Fibroblast of lung (primary cell): ENCODE measurements at places on chromosomes 7 and 10. TPM values are rescaled to one million over a fixed set of nuclear protein-coding genes. Genes with fewer than 3 reads are reported as not detected.

Gene MRC1
- under 0.01 TPM in 1 of 2 replicates, not detected in the other for total RNA-seq

Gene C10orf95
- total RNA-seq = under 0.01 and 0.17 TPM in 2 replicates

Gene OR2A42
- total RNA-seq = under 0.01 TPM in 1 of 2 replicates, not detected in the other

Gene MKX
- 2.8 and 15.0 TPM in 2 replicates for total RNA-seq

GRCh38 chr7:126079151-126079550 is 1149.5 kb upstream of the POT1 start:
- H3K27ac ChIP-seq = no peak overlapping the region
- H3K36me3 ChIP-seq = no peaks in the 10 kb centered on the region
- no peaks in the 10 kb centered on the region for H3K4me1 ChIP-seq
- no peaks in the 10 kb centered on the region for H3K27me3 ChIP-seq
- DNase-seq = no peak
- no peak overlapping the region for H3K4me3 ChIP-seq

GRCh38 chr7:1920266-1920681 is 250.2 kb downstream of the ELFN1 start:
- no peak overlapping the region for H3K4me3 ChIP-seq
- DNase-seq = no peak
- H3K27ac ChIP-seq = peak overlapping the region; percentile 27
- H3K36me3 ChIP-seq = no peaks in the 10 kb centered on the region
- no peaks in the 10 kb centered on the region for H3K27me3 ChIP-seq
